ENCODE measurements at places on chromosomes 11 and 22. TPM values are rescaled to one million over a fixed set of nuclear protein-coding genes. Genes with fewer than 3 reads are reported as not detected.
A peak's percentile ranks its signal among the peaks of the same experiment; 100 is the strongest.

Gene ELF5
- total RNA-seq: not detected

Gene MAFF
- 4.7 TPM for total RNA-seq

Gene HBG1
- not detected for total RNA-seq

Gene SERPING1
- total RNA-seq: 94.6 TPM

Gene APOL6
- total RNA-seq: 4.8 TPM

Gene PDE3B
- 5.9 TPM for total RNA-seq

Gene JHY
- total RNA-seq: 1.8 TPM

Gene PKP3
- 0.52 TPM for total RNA-seq

Gene YAP1
- total RNA-seq: 67.9 TPM

Gene FERMT3
- 5.4 TPM for total RNA-seq

Gene PLCB3
- 10.0 TPM for total RNA-seq

Gene APIP
- 24.3 TPM for total RNA-seq

Gene FGF4
- total RNA-seq: not detected

- H3K4me1 ChIP-seq: peaks cover 18% of the 10 kb centered on the region
- no peak overlapping the region for H3K27ac ChIP-seq
- DNase-seq: no peak
- H3K27me3 ChIP-seq: no peaks in the 10 kb centered on the region
Observed at GRCh38 chr11:14366936-14367335, 8.0 kb upstream of the RRAS2 start.

- no peaks in the 10 kb centered on the region for H3K27me3 ChIP-seq
- no peak for DNase-seq
- H3K4me1 ChIP-seq: peaks cover 86% of the 10 kb centered on the region
- peaks cover 52% of the 10 kb centered on the region for H3K36me3 ChIP-seq
- H3K27ac ChIP-seq: peak overlapping the region; percentile 84
Observed at GRCh38 chr11:72840780-72841179, 26.6 kb downstream of the ATG16L2 start.

- no peaks in the 10 kb centered on the region for H3K27me3 ChIP-seq
- no peak overlapping the region for H3K4me3 ChIP-seq
- peaks cover 49% of the 10 kb centered on the region for H3K4me1 ChIP-seq
Observed at GRCh38 chr11:2516276-2517015, 71.6 kb downstream of the KCNQ1 start.

GRCh38 chr11:111665777-111666176, 63.5 kb downstream of the SIK2 start:
- H3K36me3 ChIP-seq: no peaks in the 10 kb centered on the region
- H3K27me3 ChIP-seq: no peaks in the 10 kb centered on the region
- H3K4me1 ChIP-seq: peaks cover 32% of the 10 kb centered on the region
- H3K4me3 ChIP-seq: no peak overlapping the region
- no peak for DNase-seq

DNA sequence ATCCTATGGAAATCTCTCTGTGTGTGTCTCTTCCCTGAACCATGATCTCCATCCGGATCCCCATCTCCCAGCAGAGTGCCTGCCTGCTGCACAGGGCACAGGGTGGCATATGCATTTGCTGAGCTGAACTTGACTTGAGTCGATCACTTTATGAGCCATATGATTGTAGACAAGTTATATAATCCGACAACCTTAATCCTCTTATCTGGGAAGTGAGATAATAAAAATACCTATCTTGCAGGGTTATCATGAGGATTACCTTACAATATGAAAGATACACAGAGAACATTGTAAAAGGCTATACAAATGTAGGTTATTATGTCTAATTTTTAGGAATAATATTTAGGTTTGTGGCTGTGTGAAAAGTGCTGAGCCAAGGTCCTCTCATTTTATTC, 124.5 kb downstream of the ST3GAL4 start:
- H3K36me3 ChIP-seq: no peaks in the 10 kb centered on the region
- DNase-seq: no peak
- no peaks in the 10 kb centered on the region for H3K27me3 ChIP-seq
- no peak overlapping the region for H3K27ac ChIP-seq

DNA sequence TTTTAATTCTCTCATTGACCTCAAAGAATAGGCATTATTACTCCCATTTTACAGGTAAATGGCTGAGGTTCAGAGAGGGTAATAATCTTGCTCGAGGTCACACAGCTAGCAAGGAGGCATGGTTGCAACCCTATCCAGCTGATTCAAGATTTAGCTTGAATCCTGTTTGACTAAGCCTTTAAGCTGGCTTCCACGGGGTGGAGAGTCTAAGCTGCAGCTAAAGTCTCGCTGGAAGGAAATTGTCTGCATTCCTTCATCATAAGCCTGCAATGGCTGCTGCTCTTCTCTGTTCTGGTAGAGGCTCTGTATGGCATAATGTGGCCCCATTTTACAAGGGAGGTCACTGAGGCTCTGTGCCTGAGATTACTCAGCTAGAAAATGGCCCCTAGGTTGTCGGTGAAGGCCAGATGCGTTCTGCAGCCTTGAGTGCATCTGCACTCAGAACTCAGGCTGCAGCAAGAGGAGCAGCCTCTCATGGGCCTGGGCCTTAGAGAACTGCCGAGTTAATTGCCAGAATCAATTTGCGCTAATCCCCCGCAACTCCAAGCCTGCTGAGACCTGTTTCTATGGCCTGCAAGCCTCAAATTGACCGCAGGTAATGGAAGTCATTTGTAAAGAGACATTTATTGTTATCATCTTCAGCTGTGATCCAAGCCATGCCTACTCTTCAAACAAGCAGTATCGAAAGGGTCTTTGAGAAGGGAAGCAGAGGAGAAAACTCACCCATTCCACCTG, 44.1 kb upstream of the SEZ6L start:
- H3K4me3 ChIP-seq: no peak overlapping the region
- no peak for DNase-seq
- peaks cover 49% of the 10 kb centered on the region for H3K27me3 ChIP-seq
- no peak overlapping the region for H3K27ac ChIP-seq

GRCh38 chr11:15286465-15286864, 171.7 kb downstream of the INSC start:
- H3K4me3 ChIP-seq: no peak overlapping the region
- peaks cover 11% of the 10 kb centered on the region for H3K27me3 ChIP-seq
- no peak for DNase-seq

- H3K36me3 ChIP-seq: no peaks in the 10 kb centered on the region
- DNase-seq: no peak
- no peak overlapping the region for H3K4me3 ChIP-seq
Observed at GRCh38 chr11:106723071-106723470, 295.2 kb downstream of the GUCY1A2 start.

DNA sequence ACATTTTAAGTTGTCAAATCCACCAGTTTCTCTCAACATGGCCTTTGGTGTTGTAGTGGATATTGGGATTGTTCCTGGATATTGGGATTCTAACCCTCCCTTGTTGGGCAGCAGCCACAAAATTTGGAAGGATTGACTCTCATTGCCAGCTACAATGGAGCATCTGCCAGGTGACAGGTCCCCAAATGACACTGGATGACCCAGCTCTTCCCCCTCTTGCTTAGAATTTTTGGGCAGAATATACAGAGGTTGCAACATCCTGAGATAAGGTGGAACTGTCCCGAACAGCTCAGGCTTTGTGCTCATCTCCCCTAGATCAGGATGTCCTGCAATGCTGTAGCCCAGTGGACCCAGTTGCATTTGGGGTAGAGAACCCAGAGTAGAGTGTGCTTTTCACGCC, 5.3 kb upstream of the TBC1D22A start:
- H3K27ac ChIP-seq: no peak overlapping the region
- peaks cover 59% of the 10 kb centered on the region for H3K4me1 ChIP-seq
- DNase-seq: no peak

DNA sequence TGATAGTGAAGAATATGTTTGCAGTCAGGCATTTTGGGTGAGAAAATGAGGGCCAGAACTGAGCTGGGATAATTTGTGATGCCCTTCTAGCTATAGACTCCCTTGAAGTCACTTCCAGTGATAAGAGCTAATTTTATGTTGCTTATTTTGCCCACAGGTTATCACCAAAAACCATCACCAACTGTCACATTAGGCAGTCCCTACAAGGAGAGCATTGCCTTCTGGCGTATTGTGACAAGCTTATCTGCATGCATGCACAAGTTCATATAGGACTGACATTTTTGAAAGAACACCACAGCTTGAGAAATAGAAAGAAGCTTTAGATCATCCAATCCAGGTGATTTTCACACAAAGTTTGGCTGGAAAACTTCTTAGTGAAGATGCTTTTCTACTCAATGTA, 735.3 kb upstream of the RAG2 start:
- no peak overlapping the region for H3K4me3 ChIP-seq
- no peaks in the 10 kb centered on the region for H3K4me1 ChIP-seq
- H3K27ac ChIP-seq: no peak overlapping the region
- no peaks in the 10 kb centered on the region for H3K36me3 ChIP-seq
- H3K27me3 ChIP-seq: no peaks in the 10 kb centered on the region
- no peak for DNase-seq

DNA sequence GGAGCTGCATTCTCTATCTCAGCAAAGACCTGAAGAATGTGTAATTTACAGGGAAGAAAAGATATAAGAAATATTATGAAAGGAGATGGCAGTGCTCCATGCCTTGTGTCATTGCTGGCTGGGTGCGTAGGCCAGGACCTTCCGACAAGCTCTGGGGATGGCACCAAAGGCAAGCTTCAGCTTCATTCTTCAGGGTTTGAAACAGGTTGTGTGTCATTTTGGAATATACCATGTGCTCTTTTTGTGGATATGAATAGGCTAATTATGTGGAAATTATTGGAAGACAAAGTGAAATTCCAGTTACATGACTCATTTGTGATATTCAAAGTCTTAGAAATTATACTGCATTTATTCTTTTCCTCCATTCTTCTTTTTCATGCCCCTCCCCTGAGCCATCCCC, 5.7 kb upstream of the KIRREL3 start:
- H3K27ac ChIP-seq: no peak overlapping the region
- no peaks in the 10 kb centered on the region for H3K36me3 ChIP-seq
- no peak overlapping the region for H3K4me3 ChIP-seq
- no peak for DNase-seq
- peaks cover 12% of the 10 kb centered on the region for H3K4me1 ChIP-seq
- H3K27me3 ChIP-seq: peaks cover 99% of the 10 kb centered on the region

- DNase-seq: no peak
- H3K36me3 ChIP-seq: peaks cover 90% of the 10 kb centered on the region
- H3K4me1 ChIP-seq: no peaks in the 10 kb centered on the region
- H3K27ac ChIP-seq: no peak overlapping the region
- H3K4me3 ChIP-seq: no peak overlapping the region
Observed at GRCh38 chr11:64260147-64260708, 8.9 kb downstream of the PLCB3 start.

DNA sequence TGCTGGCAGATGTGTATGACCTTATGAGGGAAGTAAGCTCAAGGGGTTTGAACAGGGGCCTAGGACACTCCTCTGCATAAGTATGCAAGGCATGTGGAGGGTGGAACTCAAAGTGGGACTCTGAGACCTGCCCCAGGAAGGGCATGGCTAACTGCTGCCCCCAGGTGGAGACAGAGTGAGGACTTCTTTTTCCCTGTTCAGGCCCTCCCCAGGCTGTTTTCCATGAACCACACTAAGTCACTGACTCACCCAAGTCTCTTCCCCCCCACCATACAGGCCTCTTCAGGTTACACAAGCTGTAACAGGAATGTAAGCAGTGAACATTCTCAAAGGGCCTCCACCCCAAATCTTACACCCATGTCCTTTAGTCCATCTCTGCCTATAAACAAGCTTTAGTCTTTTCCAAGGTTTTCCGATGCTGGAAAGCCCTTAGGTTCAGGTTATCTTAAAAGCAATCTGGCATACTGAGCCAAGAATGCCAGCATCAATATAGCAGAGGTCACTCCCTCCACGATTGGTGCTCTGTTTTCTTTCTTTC, 13.1 kb downstream of the EEF1G start:
- H3K27ac ChIP-seq: peak overlapping the region; percentile 78
- H3K4me3 ChIP-seq: no peak overlapping the region
- H3K27me3 ChIP-seq: no peaks in the 10 kb centered on the region
- H3K36me3 ChIP-seq: peaks cover 73% of the 10 kb centered on the region

- H3K4me1 ChIP-seq: peaks cover 33% of the 10 kb centered on the region
- no peaks in the 10 kb centered on the region for H3K27me3 ChIP-seq
- DNase-seq: no peak
- H3K36me3 ChIP-seq: no peaks in the 10 kb centered on the region
Observed at GRCh38 chr11:113778111-113778910, 1.3 kb upstream of the CLDN25 start.

DNA sequence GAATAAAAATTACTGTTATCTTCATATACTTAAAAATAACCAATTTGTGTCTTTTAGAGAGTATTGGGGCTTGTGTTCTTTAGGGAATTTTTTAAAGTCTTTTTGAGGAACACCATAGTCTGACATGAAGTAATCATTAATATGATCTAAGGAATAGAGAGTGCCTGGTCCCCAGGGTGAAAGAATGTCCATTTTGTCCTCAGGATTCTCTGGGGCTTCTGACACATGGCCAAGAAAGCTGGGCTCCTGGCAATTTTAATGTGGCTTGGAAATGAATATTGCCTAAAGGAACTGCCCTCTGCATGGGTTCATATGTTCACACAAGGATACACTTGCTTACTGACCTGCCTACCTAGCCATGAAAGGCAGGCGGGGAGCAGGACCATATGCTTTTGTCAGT, 33.7 kb downstream of the NF2 start:
- H3K4me3 ChIP-seq: no peak overlapping the region
- H3K27ac ChIP-seq: no peak overlapping the region
- peaks cover 41% of the 10 kb centered on the region for H3K36me3 ChIP-seq
- H3K4me1 ChIP-seq: peaks cover 19% of the 10 kb centered on the region
- H3K27me3 ChIP-seq: no peaks in the 10 kb centered on the region

- DNase-seq: no peak
- peaks cover 54% of the 10 kb centered on the region for H3K4me1 ChIP-seq
- peak overlapping the region; percentile 77 for H3K27ac ChIP-seq
- H3K4me3 ChIP-seq: no peak overlapping the region
Observed at GRCh38 chr22:33562501-33562900, 357.8 kb downstream of the LARGE1 start.

DNA sequence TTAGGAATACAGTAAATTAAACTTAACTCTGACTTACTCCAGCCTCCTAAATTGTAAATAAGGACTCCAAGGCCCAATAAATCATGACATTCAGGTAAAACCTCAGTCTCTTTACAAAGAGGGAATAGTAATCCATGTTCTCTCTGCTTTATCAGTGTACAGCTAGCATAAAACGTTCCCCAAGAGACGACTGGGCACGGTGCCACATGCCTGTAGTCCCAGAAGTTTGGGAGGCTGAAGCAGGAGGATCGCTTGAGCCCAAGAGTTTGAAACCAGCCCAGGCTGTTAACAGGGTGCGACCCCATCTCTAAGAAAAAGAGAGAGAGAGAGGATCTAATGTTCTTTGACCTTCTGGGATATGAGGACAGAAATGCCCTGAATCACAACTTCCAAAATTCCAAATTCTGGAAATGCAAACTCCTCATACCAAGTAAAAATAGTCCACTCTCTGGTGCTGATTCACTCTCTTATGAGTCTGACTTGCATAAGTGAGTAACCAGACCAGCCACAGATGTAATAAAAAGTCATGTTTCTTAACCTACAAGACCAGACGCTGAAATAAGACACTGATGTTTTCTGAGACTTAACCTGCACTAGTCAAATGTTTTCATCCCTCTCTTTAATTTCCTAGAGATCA, 25.5 kb downstream of the NNMT start:
- H3K4me3 ChIP-seq: no peak overlapping the region
- no peaks in the 10 kb centered on the region for H3K36me3 ChIP-seq

DNA sequence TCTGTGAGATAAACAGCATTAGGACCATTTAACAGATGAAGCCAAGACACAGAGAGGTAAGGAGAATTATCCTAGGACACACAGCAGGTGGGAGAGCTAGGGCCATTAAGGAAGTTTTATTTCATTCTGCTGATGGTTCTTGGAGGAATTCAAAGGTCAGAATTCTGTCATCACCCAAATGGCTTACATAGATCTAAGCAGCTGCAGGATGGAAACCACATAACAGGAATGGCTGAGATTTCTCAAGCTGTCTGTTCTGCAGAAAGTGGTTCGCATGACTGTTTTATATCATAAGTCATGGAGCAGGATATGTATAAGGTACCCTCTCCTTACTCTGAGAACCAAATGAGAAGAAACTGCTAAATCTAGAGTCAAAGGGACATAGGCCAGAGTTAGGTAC, 163.2 kb upstream of the NARS2 start:
- no peaks in the 10 kb centered on the region for H3K36me3 ChIP-seq
- H3K4me3 ChIP-seq: no peak overlapping the region
- no peak for DNase-seq
- H3K4me1 ChIP-seq: peaks cover 19% of the 10 kb centered on the region

Measured in left ventricle myocardium inferior (tissue), 1 donor.